Head of caudate nucleus (tissue), 42 donors: ENCODE measurements at places on chromosomes 7 and 10.
A peak's percentile ranks its signal among the peaks of the same experiment; 100 is the strongest.

- no peak for DNase-seq
Observed at GRCh38 chr10:74075906-74076305, 74.7 kb downstream of the AP3M1 start.

- no peak for DNase-seq
Observed at GRCh38 chr10:59127991-59128390, 48.5 kb upstream of the PHYHIPL start.

GRCh38 chr10:68989317-68989990 lies 851 bp downstream of the KIFBP start:
- no peak for DNase-seq

- peak; percentile 57 for DNase-seq
Observed at GRCh38 chr10:60646966-60647796, 131.1 kb upstream of the CDK1 start.

DNA sequence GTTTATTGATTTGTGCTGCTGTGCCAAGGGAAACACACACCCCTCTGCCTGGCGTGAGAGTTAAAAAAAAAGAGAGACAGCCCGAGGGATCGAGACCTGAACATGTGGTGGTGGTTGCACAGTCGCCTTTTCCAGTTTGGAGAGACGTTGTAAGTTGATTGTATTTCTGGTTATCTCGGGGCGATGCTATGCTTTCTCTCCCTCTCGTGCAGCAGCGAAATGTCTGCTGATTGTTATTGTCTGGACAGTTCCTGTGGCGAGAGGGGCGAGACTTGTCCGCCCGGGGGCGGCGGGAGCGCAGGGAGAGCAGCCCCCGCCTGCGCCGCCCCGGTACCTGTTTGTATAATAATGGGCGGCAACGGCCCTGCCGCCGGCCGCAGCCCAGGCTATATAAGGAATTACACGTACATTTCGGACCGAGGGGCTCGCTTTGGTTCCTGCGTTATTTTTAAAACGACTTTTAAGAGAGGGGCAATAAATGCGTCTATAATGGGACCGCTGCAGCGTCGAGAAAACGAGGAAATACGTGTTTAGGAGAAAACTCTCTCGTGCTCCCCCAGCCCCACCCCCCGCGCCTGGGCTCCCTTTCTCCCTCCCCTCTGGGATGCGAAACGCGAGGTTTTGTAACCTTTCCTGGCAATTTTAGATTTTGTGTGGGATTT lies 1.7 kb downstream of the ZEB1 start:
- peak; percentile 74 for DNase-seq

DNA sequence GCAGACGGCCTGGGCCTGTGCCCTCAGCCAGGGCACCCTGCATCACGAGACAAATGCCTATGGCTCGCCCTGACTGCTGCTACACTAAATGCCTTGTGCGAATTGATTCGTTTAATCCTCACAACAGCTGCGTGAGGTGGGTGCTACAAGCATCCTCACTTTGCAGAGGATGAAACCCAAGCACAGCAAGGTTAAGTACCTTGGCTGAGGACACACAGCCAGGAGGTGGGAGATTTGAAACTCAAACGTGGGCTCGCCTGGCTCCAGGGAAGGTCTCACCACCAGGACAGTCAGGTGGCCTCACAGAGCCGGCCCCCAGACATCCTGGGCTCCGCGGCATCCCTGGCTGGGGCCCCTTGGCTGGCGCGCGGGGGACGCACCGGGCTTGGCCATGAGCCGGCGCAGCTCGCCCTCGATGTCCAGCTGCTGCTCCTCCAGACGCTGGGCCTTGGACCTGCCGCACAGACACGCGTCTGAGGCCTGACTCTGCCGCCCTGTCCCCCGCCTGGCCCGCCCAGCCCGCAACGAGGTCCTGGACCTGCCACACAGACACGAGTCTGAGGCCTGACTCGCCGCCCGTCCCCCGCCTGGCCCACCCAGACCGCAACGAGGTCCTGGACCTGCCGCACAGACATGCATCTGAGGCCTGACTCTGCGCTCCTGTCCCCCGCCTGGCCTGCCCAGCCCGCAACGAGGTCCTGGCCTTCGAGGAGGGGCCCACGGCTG lies 22.0 kb downstream of the MICALL2 start:
- no peak for DNase-seq

DNA sequence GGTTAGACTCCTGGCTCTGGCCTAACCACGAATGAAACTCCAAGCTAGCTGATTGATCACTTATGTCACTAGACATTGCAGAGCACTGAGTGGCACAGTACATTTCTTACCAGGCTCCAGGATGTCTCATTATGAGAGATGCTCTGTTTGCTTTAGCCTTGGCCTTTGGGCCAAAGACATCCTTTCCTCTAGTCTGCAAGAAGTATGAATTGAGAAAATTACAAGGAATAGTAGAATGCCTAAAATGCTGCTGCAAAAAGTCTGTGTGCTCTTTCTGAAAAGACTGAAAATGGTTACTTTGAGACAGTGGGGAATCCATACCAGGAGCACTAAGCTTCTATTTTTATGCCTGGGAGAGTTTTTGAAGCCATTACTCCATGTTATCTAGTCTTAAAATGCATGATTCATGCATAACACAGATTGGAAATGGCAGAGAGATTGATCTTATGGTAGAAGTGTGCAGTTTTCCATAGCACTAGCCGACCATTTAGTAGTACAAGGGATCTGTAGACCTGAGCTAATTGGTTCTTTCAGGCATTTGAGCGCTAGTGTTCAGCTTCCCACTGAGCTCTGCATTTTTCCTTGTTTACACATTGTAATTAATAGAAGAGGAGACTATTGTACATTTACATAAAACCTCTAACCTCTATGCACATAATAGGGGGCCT lies 303.8 kb downstream of the PRKG1 start:
- no peak for DNase-seq

DNA sequence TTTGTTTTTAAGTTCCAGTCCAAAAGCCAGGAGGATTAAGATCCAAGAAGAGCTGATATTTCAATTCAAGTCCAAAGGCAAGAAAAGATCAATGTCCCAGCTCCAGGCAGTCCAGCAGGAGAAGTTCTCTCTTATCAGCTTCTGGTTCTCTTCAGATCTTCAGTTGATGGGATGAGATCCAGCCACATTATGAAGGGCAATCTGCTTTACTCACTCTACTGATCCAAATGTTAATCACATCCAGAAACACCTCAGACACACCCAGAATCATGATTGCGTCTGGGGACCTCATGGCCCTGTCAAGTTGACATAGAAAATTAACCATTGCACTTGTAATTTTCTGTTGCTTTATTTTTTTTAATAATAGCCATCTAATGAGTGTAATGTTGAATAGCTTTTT lies 178.4 kb downstream of the HERPUD2 start:
- no peak for DNase-seq
